Adrenal gland (tissue), 19 donors: ENCODE measurements at places on chromosomes 1 and 21. TPM values are rescaled to one million over a fixed set of nuclear protein-coding genes. Genes with fewer than 3 reads are reported as not detected.

The VHLL gene
- not detected for total RNA-seq

The FCRL3 gene
- total RNA-seq, result 0.10 TPM

The RIPPLY3 gene
- total RNA-seq, result 0.42 TPM

The PLA2G2C gene
- not detected for total RNA-seq

The TMEM81 gene
- 3.1 TPM for total RNA-seq

The SYTL1 gene
- total RNA-seq, result 0.22 TPM

The RXFP4 gene
- not detected for total RNA-seq

The MYOCOS gene
- not detected for total RNA-seq

The KIF21B gene
- 1.3 TPM for total RNA-seq

The MIXL1 gene
- not detected for total RNA-seq

The JTB gene
- 121 TPM for total RNA-seq

The TNFRSF14 gene
- 125 TPM for total RNA-seq

The SLC45A1 gene
- 4.7 TPM for total RNA-seq

The CHRM3 gene
- total RNA-seq, result 1.3 TPM

The GATAD2B gene
- 43.3 TPM for total RNA-seq

GRCh38 chr1:161986328-161986727, 37.3 kb downstream of the OLFML2B start:
- DNase-seq, result no peak

- DNase-seq, result no peak
Observed at GRCh38 chr1:101285922-101286570, 49.2 kb downstream of the S1PR1 start.

DNA sequence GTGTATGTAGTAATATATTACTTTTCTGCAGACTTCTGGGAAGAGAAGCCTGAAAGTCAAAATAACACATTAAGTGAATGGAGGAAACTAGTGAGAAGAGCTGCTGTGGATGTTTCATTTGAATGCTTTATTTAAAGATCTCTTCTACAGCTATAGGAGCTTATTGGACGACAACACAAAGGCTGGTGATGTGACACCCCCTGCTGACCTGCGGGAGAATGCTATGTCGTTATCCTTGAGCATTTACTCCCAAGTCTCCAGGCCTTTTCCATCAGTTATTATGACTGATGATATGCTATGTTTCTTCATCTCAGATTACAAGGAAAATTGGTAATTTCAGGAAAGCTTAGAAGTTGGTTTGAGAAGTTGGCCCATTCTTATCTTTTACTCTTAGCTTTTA, 22.3 kb upstream of the PLA2G4A start:
- no peak for DNase-seq

DNA sequence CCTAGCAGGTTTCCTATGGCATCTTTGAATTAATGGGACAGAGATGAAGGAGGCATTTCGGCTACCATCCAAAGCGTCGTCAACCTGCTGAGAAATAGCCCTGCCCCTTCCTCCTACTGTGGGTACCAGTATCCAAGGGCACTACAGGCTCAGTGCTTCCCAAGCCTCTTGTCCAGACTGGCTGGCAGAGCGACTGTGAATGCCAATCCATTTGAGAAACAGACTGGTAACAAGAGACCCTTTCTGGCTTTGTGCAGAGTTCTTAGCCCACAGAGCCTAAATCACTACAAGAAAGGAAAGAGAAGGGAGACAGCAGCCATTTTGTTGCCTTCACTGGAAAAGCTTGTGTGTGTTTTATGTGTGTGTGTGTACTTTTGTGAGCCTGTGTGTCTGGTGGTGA, 115.5 kb downstream of the HMGB4 start:
- no peak for DNase-seq

- DNase-seq, result no peak
Observed at GRCh38 chr1:115337276-115337632, 795 bp downstream of the NGF start.

DNA sequence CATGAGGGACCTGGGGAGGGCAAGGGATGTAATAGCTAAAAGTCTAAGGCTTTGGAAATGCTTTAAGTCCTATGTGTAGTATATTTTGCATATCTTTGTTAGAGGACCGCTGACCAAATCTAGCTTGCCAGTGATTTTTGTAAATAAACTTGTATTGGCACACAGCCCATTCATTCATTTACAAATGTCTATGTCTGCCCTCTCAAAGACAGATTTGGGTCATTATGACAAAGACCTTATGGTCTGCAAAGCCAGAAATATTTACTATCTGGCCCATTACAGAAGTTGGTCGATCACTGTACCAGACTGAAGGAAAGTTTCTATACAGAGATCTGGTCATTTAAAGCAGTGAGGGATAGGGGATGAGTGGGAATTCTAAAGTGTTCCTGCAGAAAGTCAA, 120.1 kb upstream of the RAVER2 start:
- no peak for DNase-seq

DNA sequence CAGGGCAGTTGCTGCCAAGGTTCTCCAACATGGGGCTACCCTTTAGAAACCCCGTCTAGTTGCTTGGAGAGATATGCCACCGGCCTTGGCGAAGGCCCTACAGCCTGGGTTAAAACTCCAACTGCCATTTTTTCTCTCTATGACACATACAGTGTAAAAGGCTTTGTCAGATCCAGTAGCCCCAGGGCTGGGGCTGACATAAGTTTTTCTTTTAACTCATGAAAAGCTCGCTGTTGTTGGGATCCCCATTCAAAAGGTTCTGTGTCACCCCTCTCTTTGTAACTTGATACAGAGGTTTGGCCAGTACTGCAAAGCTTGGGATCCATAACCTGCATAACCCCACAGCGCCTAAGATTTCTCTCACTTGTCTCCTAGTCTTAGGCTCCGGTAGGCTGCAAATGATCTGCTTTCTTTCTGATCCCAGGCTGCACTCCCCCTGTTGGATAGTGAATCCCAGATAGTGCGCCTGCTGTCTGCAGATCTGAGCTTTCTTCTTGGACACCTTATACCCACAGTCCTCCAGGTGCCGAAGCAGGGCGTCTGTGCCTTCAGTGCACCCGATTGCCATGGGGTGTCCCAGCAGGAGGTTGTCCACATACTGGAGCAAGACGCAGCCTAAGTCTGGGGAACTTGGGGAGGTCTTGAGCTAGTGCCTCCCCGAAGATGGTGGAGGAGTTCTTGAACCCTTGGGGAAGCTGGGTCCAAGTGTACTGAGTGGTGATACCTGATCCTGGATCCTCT, 406.2 kb downstream of the TGFB2 start:
- DNase-seq, result no peak

DNA sequence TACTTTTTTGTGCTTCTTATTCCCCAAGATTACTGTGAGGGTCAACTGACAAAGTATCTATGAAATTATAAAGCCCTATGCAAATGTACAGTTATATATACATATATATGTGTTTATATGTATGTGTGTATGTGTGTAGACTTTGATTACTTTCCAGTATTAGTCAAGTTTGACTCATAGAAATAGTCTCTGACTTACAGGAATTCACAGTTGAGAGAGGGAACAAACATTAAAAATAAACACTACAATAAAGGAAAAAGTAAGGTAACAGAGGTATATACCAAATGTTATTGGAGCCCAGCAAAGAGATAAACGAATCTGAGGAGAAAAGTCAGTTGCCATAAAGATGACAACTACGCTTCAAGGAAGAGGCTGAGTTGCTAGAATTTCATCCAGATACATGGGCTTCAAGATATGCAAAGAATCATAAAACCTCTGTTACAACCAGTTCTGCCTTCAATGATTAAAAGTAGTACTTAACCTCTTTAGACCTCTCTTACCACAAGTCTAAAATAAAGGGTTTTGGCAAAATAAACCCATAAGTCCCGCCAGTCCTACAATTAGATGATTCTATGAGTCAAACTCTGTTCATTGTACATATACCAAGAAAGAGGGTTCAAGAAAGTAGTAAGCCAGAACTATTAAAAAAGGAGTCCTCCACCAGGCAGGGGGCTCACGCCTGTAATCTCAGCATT, 7.2 kb downstream of the IFT25 start:
- no peak for DNase-seq

GRCh38 chr1:209402697-209403096, 180.8 kb upstream of the CAMK1G start:
- DNase-seq, result no peak

DNA sequence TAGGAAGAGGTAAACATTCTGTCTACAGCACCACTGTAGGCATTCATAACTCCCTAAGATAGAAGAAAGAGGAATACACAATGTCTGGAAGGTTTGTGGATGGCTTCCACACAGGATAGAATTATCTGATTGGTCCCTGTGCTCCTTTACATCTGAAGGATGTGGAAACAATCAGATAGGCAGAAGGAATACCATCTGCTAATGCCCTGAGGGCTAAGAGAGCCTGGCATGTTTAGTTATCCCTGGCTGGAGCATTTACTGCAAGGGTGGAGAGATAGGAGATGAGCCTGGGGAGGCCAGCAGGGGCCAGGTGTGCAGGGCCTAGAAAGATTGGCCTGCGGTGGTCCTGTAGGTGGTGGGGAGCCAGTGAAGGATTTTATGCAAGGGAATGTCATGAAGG, 8.6 kb upstream of the ACBD3 start:
- no peak for DNase-seq

DNA sequence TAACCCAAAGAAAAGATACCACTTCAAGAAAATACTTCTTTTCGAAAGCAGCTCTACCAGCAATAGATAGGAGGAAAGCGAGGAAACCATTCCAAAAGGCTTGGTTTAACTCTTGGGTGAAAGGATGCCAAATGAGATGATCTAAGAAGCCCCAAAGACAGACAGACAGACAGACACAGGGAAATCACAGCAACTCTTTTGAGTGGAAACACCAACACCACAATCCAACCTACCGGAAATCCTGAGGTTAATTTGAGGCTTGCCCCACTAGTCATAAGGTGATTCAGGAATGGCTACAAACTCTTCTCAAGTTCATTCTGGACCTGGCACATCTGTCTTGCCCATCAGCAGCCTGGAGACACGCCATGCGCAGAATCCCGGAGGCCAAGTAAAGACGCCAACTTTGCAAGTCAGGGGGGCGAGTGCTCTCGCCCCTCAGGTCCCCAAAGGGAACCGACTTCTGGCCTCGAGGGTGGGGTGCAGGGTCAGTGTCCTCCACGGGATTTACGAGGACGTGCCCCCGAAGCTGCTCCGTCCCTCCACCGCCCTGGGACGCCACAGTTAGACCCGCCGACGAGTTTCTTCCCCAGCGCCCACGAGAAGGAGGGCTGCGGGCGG, 778 bp downstream of the EVI5 start:
- DNase-seq, result peak; percentile 56

DNA sequence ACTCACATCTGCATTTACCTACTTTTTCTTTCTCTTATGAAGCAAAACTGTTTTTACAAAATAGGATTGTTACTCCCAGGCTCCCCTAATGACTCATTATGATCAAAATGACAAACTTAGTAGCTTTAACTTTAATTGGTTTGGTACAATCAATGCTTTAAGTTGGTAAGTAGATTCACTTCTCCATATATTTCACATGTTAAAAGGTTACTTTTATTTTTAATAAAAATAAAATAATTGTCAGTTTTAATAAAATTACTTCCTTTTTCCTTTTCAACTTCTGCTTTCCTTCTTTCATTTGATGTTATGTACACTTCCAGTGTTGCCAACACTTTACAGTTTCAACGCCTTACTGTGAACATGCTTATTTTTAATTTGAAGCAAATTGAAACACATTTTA, 477.6 kb downstream of the SETD4 start:
- DNase-seq, result no peak

DNA sequence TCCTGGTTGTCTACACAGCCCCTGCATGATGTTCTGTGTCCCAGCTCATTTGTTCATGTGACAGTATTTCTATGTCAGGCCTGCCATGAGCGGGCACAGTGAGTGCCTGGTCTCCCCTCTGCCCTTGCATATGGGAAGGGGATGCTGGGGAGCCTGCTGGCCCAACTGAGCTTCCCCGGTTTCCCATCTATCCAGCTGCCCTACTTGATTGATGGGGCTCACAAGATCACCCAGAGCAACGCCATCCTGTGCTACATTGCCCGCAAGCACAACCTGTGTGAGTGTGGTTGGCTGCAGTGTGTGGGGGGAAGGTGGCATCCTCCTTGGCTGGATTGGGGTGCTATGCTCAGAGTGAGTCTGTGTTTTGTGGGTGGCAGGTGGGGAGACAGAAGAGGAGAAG, 1.5 kb downstream of the GSTM4 start:
- no peak for DNase-seq

DNA sequence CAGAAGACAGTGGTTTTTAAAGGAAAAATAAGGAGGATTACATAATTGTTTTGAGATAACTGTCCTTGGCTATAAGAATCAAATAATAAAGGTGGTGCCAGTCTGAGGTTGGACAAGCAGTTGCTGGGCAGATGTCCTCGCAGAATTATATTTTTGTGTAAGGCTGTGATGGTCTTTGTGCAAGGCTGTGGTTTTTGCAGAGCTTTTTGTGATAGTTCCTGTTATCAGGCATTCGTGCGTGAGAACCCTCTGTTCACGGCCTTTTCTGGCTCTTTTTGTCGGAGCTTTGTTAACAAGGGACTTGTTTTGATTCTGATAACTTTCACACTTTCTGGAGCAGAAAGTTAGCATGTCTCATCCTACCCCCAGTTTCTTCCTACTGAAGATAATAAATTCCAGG, 33.4 kb downstream of the SH3BP5L start:
- no peak for DNase-seq

DNA sequence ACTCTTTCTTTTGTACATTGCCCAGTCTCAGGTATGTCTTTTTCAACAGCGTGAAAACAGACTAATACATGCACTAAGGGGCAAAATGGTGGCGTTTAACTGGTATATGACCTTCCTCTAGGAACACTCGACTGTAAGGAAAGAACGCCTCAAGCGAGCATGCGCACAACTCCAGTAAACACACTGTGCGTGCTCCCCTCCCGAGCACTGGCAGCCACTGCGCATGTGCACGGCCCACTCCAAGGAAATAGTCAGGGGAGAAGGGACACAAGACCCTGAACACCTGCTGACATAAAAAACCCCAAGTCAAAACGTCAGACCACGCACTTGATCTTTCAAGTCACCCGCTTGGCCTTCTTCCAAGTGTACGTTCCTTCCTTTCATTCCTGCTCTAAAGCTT, 173.5 kb downstream of the NPHP4 start:
- DNase-seq, result no peak

- no peak for DNase-seq
Observed at GRCh38 chr1:15206418-15207030, 40.5 kb upstream of the FHAD1 start.

DNA sequence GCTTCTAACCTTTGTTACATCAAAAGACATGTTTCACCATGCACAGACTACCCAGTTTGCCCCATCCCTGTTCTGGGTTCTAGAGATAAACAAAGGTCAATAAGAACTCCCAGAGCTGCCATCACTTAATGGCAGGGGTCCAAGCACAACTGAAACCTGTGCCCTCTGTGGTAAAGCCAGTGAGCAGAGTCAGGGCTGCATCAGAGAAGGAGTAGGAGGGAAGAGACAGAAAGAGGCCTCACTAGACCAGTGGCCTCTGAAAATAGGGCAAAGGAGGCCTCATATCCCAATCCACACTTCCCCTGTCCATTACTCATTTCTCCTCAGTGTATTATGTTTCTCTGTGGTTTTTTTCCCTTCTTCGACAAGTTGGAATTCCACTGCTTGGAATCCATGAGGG, 10.2 kb downstream of the ATP1A2 start:
- DNase-seq, result no peak

- no peak for DNase-seq
Observed at GRCh38 chr1:151846062-151846568, 6.5 kb upstream of the C2CD4D start.

GRCh38 chr1:214452152-214452784, 99.1 kb downstream of the PTPN14 start:
- DNase-seq, result no peak
